CD4-positive, alpha-beta T cell treated with Interleukin-15 for 4 hours (primary cell): ENCODE measurements at places on chromosomes 7 and 10.

DNA sequence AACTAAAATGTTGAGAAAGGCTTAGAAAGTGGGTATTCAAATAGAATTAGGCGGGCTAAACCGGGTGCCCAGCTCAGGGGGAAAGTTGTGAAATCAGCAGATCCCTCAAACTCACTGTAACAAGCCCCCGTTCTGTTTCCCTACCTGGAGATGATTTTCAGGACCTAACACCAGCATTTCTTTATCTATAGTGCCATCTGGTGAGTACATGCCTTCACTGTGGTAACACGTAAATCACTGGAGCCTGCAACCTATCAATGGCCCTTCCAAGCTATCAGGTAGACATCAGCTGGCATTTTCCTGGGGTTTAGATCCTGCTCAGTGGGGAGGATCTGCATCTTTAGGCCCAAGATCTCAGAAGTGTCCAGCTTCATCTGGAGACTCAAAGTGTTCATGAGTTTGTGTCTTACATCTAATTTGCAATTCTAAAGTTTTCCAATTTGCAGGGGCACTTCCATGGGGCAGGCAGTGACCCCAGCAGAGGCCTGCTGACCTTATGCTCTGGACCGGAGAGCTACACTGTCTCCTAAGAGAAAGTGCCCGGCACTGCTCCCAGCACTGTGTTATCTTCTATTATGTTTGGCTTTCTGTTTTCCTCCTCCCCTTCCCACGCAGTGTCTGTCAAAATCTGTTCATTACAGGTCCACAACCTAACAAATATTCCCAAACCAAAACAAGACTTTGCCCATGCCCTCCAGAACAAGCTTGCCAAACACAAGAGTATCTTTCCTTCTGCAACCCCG, 132.5 kb downstream of the LSM5 start:
- DNase-seq = no peak

GRCh38 chr7:106063024-106063423, 49.1 kb downstream of the SYPL1 start:
- no peak for DNase-seq

DNA sequence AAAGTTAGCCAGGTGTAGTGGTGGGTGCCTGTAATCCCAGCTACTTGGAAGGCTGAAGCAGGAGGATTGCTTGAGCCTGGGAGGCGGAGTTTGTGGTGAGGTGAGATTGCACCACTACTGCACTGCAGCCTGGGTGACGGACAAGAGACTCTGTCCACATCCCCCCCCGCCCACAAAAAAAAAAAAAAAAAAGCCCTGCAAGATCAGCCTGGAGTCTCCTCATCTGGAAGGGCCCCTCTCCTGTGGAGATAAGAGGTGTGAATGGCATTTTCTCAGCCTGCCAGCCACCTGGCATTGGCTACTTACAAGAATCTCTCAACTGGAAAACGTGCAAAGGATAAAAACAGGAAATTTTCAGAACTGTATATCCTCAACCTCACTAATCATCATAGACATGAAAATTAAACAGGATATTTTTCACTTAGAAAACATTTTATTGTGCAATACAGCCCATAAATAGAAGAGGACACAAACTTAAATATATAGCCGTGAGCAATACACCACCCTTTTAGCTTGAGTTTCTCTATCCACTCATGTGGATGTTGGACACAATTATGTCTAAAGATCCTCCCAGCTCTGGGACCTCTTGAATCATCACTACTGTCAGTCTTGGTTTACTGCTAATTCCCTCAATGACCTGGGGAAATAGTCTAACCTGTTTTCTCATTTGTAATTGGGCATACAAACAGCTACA, 11.3 kb upstream of the TSPAN15 start:
- DNase-seq = no peak

DNA sequence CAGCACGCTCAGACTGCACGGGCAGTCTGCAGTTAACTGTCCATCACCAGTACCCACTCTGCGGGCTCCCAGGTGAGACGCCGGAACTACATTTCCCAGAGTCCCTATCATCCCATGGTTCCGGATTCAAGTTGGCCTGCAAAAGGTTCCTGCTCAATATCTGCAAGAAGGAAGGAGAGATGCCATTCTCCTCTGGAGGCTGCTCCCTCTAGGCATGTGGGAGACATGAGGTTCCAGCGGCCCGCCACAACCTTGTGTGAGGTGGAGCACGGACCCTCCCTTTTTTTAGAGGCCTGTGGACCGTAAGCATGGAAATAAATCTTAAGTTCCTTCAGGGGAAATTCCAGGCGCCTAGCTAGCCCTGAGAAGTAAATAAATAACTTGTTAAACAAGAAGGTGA, 29.7 kb downstream of the NUP42 start:
- no peak for DNase-seq

GRCh38 chr7:134993877-134994456, 7.7 kb downstream of the AGBL3 start:
- no peak for DNase-seq

DNA sequence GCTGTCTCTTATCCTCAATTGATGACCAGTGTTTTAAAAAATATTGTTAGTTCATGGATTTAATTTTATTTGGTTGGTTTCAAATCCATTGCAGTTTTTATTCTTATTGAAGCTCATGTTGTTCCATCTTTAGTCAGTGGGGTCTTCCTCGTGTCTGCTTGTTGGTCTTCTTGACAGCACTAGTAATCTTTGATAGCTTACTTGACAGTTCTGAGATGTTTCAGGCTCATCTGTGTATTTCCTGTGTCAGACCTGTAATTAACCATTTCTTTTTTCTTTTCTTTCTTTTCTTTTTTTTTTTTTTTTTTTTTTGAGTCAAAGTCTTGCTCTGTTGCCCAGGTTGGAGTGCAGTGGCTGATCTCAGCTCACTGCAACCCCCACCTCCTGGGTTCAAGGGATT, 28.2 kb downstream of the SLK start:
- no peak for DNase-seq

DNA sequence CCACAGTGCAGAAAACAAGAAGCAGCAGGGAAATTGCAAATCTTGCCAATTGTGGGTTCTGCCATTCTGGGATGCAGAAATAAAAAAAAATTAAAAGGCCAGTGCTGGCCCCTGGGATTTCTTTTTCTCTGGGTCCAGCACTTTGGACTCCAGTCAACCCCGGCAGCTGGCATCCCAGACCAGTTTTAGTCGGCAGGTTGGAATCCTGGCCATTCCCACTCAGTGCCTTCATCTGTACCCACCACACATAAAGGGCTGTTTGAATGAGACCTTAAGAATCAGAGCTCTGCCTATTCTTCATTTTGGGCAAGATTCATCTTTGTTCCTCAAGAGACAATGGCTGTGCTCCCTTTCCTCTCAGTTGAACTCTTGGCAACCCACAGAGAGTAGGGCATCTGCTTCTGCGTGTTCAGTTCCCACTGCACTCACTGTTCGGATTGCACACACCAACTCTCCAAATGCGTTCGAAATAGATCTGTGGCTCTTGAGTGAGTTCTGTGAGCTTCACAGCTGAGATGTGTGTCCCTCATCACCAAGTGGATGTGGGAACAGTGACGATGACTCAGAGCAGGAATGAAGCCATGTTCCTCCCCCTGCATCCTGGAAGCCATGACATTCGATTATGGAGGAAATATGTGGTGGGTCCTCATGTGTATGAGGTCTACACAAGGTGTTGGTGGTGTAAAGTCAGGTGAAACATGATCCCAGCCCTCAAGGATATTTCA, 63.0 kb upstream of the EGFR start:
- no peak for DNase-seq

DNA sequence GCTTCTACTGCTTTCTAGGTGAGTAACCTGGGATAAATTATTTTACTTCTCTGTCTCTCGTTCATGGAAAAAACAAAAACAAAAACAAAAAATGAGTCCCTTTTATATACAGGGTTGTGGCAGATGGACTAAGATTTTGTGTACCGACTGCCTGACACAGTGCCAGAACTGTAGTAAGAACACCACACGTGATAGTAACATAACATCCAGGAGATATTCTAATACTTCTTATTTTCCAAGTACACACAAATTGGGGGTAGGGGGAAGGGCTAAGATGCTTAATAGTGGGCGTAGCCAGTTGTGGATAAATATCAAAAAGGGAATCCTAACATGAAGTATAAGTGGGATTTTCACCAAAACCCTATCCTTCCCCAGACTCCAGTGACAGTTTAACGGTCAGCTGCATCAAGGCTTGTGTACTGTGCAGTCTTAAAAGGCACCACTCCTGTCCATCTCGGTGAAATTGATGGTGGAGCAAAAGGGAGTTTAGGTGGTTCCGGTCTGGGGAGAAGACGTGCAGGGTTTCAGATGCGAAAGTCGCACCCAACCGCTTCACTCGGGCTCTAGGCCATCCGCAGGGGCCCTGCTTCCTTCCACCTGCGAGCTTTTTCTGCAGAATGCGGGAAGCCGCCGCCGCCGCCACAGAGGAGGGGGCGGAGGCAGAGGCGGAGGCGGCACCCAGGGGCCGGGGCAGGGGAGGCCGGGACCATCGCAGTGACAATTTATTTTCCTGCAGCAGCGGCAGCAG, at the start of gene STAMBPL1:
STAMBPL1 (plus strand) TSS at position 712 of the 748 bp plus-strand sequence. CDS start 21,464 bp downstream, outside the sequence.
- peak; percentile 71 for DNase-seq

DNA sequence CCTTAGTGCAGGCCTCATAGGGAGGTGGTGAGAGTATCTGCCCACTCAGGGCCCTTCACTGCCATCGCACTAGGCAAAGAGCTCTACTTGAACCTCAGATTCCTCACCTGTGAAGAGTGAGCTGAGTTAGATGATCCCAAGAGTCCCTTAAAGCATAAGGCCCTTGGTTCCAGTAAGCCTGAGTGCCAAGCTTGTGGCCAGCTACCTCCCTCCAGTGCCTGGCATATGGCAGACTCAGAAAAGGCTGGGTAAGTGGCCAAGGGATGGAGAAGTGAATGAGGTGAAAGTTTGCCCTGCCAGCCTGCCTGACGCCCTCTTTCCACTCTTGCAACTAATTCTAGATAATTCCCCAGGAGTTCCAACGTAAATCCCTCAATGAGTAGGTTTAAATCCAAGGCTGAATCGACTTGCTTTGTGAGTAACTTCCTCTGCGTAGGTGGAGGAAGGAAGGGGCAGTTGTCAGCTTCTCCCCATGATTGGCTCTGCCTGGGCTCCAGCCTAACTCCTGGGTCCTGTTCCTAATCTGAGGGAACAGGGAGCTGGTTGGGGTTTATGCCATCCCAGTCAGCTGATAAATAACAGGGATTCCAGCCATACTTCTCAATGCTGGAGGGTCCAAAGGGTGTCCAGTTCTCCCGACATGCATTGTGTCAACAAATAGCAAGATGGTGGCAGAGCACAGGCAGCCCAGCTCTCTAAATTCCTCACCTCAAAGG, 14.2 kb downstream of the DUSP5 start:
- no peak for DNase-seq

DNA sequence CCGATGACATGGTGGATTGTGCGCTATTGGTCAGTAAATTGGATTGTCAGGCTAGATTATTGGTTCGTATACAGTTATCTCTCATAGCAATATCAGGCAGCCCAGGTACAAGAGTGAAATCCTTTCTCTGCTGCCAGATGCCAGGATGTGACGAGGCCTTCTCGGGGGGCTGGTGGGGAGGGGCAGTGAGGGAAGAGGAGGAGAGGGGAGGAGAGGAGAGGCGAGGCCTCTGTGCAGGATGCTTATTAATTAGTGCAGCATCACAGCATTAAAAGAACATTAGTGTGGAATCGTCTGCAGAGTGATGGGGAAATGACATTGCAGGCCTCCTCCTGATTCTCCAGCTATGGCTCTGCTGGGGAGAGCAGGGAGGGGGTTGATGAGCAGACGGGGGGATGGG, 30.5 kb upstream of the SLF2 start:
- no peak for DNase-seq

DNA sequence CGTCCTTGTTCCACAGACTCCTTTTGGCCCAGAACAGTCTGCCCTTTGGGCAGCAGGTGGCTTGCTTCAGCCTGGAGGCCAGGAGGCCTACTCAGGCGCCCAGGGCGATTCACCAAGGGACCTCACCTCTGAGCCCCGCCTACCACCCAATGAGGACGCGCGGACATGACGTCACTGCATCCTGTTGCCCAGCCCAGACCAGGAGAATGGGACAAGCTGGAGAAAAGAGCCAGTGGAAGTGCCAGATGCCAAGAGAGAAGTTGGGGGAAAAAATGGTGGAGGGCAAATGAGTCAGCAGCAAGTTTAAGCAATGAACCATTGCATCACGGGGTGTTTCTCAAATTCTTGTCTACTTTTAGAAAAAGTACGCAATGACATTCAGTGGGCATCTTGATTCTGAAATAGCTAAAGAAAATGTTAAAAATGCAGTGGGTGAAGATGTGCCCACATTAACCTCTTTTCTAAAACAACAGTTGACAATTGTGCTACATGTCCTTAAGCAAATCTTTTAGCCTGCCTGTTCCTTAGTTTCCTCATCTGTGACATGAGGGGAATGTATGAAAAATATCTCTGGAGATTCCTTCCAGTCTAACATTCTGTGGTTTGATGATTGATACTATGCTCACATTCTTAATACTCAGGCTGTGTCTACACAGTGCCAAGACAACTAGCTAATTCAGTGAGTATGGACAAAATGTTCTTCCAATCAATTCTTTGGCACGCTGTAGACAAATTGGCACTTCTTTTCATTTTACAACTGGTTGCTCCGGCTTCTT, 23.9 kb upstream of the LEP start:
- no peak for DNase-seq
